ENCODE measurements at places on chromosomes 7 and 10.

DNA sequence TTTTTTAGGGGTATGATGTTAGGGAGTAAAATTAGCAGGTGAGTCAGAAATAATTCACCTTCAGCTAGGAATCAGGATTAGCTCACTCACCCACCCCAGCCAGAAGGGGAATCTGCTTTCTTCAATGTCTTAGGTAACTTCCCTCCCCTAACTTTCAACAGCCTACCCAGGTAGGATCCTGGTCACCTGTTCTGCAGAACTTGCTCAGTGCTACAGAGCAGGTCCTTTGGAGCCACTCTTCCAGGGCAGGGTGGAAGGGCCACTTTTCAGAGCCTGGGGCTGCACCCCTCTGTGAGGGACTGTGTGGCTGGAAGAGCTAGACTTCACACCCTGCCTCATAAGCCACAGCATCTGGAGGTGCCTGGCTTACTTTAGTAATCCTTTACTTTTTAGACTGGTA is 58.1 kb downstream of the SHH start:
- H3K27ac ChIP-seq = peak overlapping the region; percentile 86
- H3K4me1 ChIP-seq = peaks cover 42% of the 10 kb centered on the region
- no peak overlapping the region for H3K4me3 ChIP-seq
- no peak for DNase-seq

- H3K36me3 ChIP-seq = no peaks in the 10 kb centered on the region
- H3K4me1 ChIP-seq = peaks cover 16% of the 10 kb centered on the region
- no peak overlapping the region for H3K27ac ChIP-seq
- H3K27me3 ChIP-seq = peaks cover 86% of the 10 kb centered on the region
- peak overlapping the region; percentile 20 for H3K4me3 ChIP-seq
- no peak for DNase-seq
These were observed 563 bp upstream of the UTF1 start for GRCh38 chr10:133229265-133230043.

GRCh38 chr7:127706766-127707165 is 54.8 kb downstream of the SND1 start:
- peak overlapping the region; percentile 23 for H3K27ac ChIP-seq
- DNase-seq = no peak
- H3K4me3 ChIP-seq = no peak overlapping the region
- peaks cover 77% of the 10 kb centered on the region for H3K36me3 ChIP-seq

GRCh38 chr7:125876431-125876830 is 946.8 kb upstream of the POT1 start:
- H3K27ac ChIP-seq = no peak overlapping the region
- no peaks in the 10 kb centered on the region for H3K4me1 ChIP-seq
- no peak for DNase-seq
- H3K36me3 ChIP-seq = no peaks in the 10 kb centered on the region

DNA sequence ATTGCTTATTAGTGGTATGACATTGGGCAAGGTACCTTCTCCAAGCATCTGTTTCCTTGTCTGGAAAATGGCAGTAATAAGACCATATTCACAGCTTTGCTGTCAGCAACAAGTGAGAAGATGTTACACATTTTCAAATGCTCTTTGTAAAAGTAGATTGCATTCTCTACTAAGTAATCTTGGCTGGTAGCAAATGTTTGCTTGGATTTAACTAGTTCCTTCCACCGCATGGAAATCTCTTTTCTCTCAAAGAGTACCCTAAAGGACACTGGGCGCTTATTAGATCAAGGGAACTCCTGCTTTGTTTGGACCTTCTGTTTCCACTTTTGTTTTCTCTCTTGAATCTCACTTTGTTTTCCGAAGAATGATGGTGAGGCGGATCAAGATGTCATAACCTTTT is 185.2 kb upstream of the BMPER start:
- no peak overlapping the region for H3K4me3 ChIP-seq
- DNase-seq = no peak
- H3K36me3 ChIP-seq = no peaks in the 10 kb centered on the region
- H3K4me1 ChIP-seq = peaks cover 13% of the 10 kb centered on the region
- H3K27ac ChIP-seq = no peak overlapping the region
- H3K27me3 ChIP-seq = no peaks in the 10 kb centered on the region

DNA sequence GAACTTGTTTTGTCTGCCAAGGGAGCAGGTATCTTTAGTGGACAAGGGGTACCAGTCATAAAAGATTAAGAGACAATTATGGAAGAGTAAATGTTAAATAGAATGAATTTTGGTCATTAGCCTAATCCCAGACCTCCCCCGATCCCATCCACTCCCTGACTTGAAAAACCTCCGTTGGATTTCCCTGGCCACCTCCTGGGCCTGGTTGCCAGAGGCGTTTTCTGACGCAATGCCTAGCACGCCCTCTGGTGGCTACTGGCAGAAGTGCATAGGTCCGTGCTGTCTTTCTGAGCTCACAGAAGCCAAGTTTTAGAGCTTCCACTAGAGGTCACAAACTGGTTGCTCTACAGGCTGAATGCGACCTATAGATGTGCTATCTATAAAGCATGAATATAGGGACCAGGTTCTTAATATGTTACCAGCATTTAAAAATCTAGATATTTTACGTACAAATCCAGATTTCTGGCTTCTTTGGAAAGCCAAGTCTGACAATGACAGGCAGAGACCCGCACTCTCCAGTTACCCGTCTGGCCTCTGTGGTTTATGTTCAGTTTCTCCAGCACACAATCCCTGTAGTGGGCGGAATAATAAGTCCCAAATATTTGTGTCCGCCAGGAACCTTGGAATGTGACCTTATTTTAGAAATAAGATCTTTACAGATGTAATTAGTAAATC is 39.8 kb downstream of the SPOCK2 start:
- no peak overlapping the region for H3K27ac ChIP-seq
- DNase-seq = peak; percentile 85
- H3K27me3 ChIP-seq = no peaks in the 10 kb centered on the region
- peaks cover 4% of the 10 kb centered on the region for H3K36me3 ChIP-seq
- peaks cover 4% of the 10 kb centered on the region for H3K4me1 ChIP-seq

DNA sequence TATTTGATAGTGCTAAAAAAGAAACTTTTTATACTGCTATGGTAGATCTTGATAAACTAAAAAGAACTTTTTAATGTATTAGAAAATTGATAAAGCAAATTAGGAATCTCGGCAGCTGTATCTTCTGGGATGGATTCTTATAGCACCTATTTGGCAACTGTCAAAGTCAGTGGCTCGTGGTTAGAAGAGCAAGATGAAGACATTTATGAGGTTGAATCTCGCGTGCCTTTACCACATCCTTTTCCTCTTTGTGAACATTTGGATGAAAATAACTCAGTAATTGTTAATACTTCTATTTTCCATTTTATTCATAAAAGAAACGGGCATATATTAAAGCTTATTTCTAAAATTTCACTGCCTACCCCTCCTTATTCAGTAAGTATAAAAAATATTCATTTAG is 76.2 kb downstream of the CYP51A1 start:
- peak; percentile 3 for DNase-seq
- peak overlapping the region; percentile 66 for H3K4me3 ChIP-seq
- no peak overlapping the region for H3K27ac ChIP-seq
- peaks cover 9% of the 10 kb centered on the region for H3K36me3 ChIP-seq

DNA sequence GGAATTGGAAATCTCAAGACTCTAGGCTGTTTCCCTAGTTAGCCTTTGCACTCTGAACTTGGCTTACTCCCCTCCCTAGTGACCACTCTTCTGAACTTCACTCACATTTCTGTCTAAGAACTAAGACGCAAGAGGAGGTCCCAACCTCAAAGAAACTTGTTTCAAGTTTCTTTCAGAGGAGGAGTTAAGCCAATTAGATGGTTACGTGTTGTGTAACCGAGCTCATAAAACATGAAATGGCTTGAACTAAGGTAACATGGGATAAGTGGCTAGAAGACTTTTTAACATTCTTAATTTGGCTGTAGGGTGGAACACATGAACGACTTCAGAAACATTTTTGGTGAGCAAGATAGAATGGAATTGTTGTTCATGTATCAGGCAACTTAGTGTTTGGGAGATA is 39.5 kb upstream of the SEC61G start:
- no peak overlapping the region for H3K4me3 ChIP-seq
- peaks cover 24% of the 10 kb centered on the region for H3K27me3 ChIP-seq
- H3K4me1 ChIP-seq = no peaks in the 10 kb centered on the region
- DNase-seq = no peak
- no peak overlapping the region for H3K27ac ChIP-seq
- H3K36me3 ChIP-seq = no peaks in the 10 kb centered on the region

DNA sequence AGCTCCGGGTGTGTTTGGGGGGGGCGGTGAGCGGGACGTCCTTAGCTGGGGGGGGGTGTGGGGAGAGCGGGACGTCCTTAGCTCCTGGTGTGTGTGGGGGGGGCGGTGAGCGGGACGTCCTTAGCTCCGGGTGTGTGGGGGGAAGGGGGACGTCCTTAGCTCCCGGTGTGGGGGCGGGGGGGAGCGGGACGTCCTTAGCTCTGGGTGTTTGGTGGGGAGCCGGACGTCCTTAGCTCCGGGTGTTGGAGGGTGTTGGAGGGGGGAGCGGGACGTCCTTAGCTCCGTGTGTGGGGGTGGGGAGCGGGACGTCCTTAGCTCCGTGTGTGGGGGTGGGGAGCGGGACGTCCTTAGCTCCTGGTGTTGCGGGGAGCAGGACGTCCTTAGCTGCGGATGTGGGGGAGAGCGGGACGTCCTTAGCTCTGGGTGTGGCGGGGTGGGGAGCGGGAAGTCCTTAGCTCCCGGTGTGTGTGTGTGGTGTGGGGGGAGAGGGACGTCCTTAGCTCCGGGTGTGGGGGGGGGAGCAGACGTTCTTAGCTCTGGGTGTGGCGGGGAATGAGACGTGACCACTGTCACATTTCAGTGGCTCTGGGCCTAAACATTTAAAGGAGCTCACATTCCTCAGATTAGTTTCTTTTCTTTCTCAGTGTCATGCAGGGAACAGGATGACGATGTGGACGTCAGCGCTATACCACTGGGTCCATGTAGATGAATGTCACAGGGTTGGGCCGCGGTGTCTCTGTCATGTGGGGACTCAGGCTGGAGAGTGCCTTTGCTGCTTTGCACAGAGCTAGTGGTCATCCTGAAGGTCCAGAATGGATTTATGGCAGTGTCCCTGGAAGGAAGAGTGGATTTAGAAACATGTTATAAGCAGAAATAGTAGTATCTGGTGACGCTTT is 7.5 kb downstream of the DYNC2I1 start:
- peak overlapping the region; percentile 72 for H3K27ac ChIP-seq
- peaks cover 24% of the 10 kb centered on the region for H3K4me1 ChIP-seq
- peak overlapping the region; percentile 91 for H3K4me3 ChIP-seq
- H3K27me3 ChIP-seq = no peaks in the 10 kb centered on the region

DNA sequence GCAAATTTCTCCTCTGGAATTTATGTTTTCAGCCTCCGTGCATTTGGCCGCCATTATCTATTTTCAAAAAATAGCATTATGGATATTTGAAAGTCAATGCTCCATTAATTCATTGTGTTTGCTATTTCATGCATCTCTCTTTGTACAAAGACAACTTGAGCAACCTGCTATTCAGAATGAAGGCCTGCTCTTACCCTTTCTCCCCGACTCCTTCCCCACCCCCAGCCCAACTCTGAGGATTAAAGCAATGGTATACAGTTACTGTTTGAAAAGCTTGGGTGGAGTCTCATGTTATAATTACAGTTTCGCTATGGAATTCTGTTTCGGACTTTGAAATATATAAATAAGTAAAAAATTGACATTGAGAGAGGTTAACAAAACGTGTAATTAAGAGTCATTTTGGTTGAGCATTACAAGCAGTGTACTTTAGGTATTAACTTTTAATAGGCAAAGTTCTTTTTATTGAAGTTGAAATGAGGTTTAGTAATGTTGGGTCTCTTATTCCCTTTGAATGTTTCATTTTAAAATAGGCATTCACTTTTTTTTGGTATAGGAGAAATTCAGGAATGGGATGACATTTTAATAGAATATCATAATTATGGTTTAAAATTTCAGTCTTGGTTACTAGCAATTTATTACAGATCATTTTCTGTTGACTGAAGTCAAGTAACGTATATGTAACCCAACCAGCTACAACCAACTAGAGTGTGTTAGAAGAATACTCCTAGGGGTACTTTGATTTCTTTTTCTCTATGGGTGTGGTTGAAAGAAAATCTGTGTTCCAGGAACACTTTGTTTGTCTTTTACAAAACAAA is 93.1 kb downstream of the ARID5B start:
- DNase-seq = no peak
- peaks cover 33% of the 10 kb centered on the region for H3K4me1 ChIP-seq
- H3K27ac ChIP-seq = peak overlapping the region; percentile 93
- H3K27me3 ChIP-seq = no peaks in the 10 kb centered on the region
- H3K36me3 ChIP-seq = peaks cover 20% of the 10 kb centered on the region

- no peak overlapping the region for H3K27ac ChIP-seq
- no peak for DNase-seq
- peaks cover 11% of the 10 kb centered on the region for H3K4me1 ChIP-seq
- peaks cover 23% of the 10 kb centered on the region for H3K27me3 ChIP-seq
- H3K36me3 ChIP-seq = no peaks in the 10 kb centered on the region
These were observed 36.7 kb upstream of the PSAP start for GRCh38 chr10:71887743-71888142.

GRCh38 chr7:36979810-36980248 is 255.5 kb upstream of the AOAH start:
- peaks cover 3% of the 10 kb centered on the region for H3K36me3 ChIP-seq
- no peak overlapping the region for H3K4me3 ChIP-seq
- no peak for DNase-seq
- H3K27me3 ChIP-seq = no peaks in the 10 kb centered on the region
- H3K4me1 ChIP-seq = peaks cover 18% of the 10 kb centered on the region
- H3K27ac ChIP-seq = no peak overlapping the region

DNA sequence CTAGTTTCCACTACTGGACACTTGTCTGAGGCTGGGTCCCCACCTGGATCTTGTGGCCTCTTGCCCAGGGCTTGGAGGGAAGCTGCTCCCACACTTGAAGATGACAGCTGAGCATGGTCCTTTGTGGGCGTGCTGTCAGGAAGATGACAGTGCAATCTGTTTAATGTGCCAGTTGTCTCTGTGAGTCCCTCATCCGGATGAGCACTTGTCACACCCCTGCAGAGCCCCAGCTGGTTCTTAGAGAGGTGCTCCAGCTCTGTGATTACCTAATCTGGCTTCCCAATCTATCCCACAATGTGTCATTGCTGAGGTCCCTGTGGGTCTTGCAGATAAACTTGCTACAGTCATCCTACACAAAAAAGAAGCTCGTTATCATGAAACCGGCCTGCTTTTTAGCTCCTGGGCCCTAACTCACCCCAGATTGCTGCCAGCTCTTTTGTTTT is 34.8 kb upstream of the CCSER2 start:
- H3K4me3 ChIP-seq = no peak overlapping the region
- H3K27ac ChIP-seq = no peak overlapping the region
- DNase-seq = no peak

DNA sequence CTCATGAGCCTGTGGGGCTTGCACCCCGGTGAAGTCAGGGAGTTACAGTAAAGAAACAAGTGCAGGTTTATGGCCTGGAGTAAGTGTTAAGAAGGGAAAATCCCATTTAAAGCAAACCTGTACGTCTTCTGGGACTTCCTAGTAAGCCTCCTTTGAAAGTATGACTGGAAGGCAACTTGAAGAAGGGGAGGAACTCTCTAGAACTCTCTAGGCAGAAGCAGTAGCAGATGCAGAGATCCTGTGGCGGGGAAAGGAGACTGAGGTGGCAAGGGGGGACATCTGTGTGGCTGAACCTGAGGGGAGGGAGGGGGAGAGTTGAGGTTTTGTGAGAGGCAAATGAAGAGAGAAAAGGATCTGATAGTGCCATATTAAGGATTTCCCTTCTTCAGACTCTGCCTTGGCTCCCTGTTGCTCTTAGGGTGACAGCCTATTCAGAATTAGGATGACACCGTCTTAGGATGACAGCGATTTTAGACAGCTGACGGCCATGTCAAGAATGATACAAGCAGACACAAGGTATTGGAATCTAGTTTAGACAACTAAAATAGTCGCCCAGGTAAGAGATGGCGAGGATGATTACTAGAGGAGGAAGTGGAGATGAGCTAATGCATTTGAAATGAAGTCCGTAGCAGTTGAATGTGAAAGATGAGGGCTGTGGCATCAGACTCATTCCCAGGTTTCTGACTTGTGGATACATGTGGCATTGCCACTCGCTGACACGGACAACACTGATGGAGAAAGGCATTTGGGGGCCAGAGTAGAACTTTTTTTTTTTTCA is 29.0 kb downstream of the CUL1 start:
- peaks cover 49% of the 10 kb centered on the region for H3K4me1 ChIP-seq
- no peaks in the 10 kb centered on the region for H3K27me3 ChIP-seq
- H3K4me3 ChIP-seq = peak overlapping the region; percentile 5

Measured in effector memory CD8-positive, alpha-beta T cell (primary cell).